ENCODE measurements at places on chromosomes 7 and 10.
A peak's percentile ranks its signal among the peaks of the same experiment; 100 is the strongest.

GRCh38 chr10:75350791-75351190 is 50.8 kb downstream of the ZNF503 start:
- no peak for DNase-seq

GRCh38 chr7:109895536-109895935 is 1195.4 kb upstream of the LRRN3 start:
- DNase-seq: no peak

DNA sequence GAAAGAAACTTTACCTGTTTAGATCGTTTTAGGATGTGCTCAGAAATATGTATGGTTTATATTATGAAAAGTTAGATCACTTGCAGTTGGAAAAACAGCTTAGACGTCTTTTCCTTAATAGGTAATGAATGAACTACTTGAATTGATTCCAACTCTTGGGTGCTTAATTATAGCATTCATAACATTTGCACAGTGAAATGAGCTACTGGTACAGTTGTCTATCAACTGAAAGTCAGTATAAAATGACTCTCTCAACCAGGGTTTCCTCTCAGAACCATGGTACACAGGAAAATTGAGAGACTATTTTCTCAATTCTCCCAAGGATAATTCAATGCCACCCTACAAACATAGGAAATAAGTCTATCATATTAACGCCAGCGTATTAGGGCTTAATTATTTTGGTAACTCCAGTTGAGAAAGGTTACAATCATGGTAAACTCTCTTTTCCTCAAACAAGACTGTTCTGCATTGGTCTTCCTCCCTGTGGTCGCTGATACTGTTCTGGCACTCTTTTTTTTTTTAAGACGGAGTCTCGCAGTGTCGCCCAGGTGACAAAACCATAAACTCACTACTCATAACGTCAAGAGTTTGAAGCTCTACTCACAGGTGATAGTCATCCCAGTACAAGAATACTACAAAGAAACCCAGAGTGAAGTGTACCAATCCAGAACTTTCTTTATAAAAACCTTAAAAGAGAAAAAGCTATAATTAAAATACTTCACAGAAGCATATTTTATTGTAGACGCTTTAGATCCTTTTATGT is 2.0 kb downstream of the ANLN start:
- DNase-seq: peak; percentile 63

GRCh38 chr10:30534465-30535144 is 94.9 kb downstream of the LYZL2 start:
- DNase-seq: peak; percentile 80

DNA sequence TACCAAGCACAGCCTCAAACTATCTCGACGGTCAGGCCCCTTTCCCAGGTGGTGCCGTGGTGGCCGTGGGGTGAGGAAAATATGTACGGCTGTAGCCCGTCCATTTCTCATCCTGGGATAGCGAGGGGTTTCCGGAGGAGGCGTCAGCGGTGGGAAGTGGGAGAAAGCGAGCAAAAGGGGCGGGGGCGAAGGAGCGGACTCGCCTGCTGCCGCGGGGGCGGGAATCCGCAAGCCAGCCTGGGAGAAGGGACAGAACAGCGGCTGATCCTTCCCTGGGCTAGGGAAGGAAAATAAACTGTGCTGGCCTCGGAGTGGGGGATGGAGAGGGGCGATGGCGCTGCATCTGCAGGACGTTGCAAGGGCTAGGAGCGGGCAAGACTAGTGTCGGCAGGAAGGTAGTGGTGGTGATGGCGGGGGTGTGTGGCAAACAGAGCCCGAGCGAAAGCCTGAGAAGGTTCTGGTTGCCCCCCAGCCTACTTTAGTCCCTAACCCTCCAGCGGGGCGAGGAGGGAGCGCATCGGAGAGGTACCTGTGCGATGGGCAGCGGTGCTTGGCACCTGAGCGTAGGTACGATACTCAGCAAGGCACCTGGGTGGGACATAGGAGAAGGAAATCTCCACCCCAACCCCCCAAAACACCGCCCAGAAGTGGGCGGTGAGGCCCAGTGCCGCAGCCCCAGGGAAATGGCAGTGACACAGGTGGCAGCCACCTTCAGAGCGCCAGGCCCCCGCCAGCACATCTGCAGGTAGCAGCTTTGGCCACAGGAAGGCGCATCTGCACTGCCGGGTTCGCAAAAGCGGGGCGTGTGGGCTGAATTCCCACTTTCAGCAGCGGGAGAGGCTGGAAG is 49.9 kb upstream of the STEAP1B start:
- DNase-seq: peak; percentile 45
